ENCODE measurements at places on chromosomes 7 and 10. TPM values are rescaled to one million over a fixed set of nuclear protein-coding genes. Genes with fewer than 3 reads are reported as not detected.

CCL24 gene
- not detected for total RNA-seq

AKR1C4 gene
- not detected for total RNA-seq

MEOX2 gene
- not detected for total RNA-seq

MINPP1 gene
- total RNA-seq, result 24.3 TPM

TMEM213 gene
- total RNA-seq, result not detected

PDLIM1 gene
- total RNA-seq, result 105 TPM

UNCX gene
- not detected for total RNA-seq

INSYN2A gene
- total RNA-seq, result under 0.01 TPM

ADAM12 gene
- total RNA-seq, result 0.28 TPM

CHAT gene
- not detected for total RNA-seq

CALN1 gene
- total RNA-seq, result not detected

CCDC146 gene
- total RNA-seq, result 6.8 TPM

TMEM270 gene
- total RNA-seq, result not detected

Data from nasal cavity respiratory epithelium epithelial cell of viscerocranial mucosa (primary cell).